Dermis blood vessel endothelial cell (primary cell): ENCODE measurements at places on chromosomes 11 and 22.
A peak's percentile ranks its signal among the peaks of the same experiment; 100 is the strongest.

DNA sequence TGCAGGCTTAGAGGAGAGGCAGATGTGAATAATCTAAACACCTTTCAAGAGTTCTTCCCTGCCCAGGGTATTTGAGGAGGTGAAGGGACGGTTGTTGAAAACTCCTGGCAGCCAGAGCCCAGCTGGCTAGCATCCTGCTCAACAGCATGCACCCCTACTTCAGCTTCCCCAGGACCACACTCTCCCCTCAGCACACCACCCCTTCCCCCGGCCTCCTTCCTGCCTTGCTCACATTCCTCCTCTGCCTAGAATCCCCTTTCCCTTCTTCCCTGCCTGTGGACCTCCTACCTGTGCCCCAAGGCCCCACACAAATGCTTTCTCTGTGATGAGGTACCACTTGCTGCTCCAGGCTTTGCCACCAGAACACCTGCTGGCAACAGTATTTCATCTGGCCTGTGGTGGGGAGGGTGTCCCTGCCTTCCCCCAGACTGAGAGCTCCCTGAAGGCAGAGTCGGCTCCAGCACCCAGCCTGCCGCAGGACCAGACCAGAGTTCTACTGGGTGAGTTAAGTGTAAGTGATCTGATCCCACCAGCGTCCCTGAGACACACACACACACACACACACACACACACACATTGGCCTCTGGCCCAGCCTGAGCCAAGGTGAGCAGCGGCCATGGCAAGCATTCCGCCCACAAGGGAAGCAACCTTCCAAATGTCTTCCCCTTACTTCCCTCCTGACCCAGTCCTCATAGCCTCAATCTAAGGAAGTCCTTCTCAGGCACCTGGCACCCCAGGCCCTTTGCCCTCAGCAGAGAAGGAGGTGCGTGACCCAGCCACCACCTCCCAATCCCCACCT is 79.5 kb downstream of the PDE2A start:
- DNase-seq: no peak

GRCh38 chr22:18044548-18045271 is 20.3 kb upstream of the MICAL3 start:
- DNase-seq: no peak

DNA sequence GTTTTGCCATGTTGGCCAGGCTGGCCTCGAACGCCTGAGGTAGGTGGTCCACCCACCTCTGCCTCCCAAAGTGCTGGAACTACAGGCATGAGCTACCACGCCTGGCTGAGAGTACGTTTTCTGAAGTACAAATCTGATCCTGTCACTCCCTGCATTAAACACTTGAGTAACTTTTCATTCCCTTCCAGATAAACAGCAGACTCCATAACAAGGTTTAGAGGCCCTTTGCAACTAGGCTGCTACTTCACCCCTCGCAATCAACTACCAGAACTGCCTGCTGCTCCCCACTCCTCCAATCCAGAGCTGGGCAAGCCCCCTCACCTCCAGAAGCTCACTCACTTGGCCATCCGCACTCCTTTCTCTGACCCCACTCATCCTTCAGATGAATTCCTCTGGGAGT is 1.5 kb downstream of the KCTD14 start:
- no peak for DNase-seq

DNA sequence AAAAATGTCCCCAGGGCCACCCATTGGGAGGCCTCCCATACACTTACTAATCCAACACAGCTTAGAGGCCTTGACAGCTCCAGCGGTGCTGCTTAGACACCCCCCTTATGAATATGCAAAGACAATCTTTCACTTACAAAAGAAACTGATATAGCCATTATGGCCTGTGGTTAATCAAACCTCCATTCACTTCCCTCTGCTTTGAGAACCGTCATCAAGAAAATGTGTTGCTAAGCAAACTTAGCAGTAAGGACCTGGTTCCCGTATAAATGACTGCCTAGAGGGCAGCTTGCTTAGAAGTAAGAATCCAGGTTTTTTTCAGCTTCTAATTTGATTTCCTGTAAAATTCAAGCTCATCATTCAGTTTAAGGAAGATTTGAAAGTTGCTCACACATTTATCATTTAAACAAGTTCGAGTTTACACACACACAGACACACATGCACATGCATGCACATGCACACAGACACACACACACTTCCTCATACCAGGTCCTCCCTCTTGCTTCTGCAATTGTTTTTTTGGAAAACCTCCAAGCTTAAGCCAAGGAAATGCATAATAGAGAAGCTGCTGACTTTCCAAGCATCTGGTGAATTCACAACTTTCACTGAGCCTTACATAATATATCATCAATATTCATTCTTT is 137.7 kb upstream of the BLID start:
- DNase-seq: no peak

DNA sequence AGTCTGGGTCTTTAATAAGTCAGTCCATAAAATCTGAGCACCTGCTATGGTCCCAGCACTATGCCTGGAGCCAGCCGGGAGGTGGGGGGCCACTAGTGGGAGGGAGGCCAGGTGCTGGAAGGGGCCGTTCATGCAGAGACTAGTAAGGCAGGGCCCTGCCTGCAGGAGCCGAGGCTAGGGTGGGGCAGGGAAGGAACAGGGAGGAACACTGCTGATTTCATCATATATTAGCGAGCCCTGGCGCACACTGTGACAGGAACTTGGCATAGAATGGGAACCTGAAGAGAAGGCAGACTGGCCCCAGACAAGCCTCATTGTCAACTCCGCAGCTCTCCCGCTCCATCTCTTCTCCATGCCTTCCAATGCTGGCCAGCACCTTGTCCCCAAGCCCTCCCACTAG is 7.1 kb downstream of the VSIG10L2 start:
- no peak for DNase-seq

- DNase-seq: no peak
Measured at GRCh38 chr22:43485502-43486089, 73.8 kb downstream of the MPPED1 start.

GRCh38 chr11:86537541-86538222 is 134.7 kb downstream of the ME3 start:
- DNase-seq: peak; percentile 63
